BJ (cell line): ENCODE measurements at places on chromosomes 12 and 14.
A peak's percentile ranks its signal among the peaks of the same experiment; 100 is the strongest.

GRCh38 chr12:1939801-1940607, 21.6 kb upstream of the CACNA2D4 start:
- DNase-seq: peak; percentile 19

GRCh38 chr14:93709249-93709648, 79.0 kb downstream of the PRIMA1 start:
- DNase-seq: no peak

DNA sequence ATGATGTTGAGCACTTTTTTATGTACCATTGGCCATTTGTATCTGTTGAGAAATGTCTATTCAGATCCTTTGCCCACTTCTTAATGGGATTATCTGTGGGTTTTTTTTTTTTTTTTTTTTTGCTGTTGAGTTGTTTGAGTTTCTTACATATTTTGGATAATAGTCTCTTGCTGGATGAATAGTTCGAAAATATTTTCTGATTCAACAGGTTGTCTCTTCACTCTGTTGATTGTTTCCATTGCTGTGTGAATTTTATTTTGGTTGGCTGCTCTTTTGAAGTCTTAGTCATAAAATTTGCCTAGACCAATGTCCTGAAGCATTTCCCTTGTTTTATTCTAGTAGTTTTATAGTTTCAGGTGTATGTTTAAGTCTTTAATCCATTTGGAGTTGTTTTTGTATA, 64.5 kb downstream of the CAND1 start:
- no peak for DNase-seq

DNA sequence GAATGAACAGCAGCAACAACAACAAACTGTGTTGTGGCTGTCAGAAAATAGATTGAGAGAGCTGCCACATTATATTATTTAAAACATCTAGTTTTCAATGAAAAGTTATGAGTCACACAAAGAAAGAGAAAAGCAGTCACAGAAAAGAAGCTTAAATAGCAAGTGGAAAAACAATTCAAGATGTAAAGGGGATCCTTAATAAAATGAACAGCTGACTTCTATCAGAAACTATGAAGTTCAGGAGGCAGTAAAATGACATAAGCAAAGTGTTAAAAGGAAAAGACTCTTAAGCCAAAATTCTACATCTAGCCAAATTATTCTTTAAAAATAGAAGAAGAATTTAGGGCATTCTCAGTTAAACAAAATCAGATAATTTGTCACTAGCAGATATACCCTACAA, 5.6 kb downstream of the CLEC14A start:
- DNase-seq: no peak

DNA sequence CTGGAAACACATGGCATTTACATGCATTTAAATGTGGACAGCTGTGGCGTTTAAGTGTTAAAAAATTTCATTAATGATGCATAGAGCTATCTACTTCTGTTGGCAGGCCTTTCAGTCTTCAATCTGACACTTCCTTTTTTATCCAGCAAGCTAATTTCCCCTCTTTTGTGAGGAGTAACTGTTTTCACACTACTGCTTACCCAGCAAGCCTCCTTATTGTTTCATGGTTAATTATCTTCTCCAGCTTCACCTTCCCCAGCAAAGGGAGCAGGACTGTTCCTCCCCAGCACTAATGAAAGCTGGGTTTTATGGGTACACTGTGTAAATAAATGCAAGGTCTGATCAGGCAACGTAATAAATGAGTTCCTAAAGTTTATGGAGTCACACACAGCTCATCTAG, 129.4 kb upstream of the NPAS3 start:
- no peak for DNase-seq

GRCh38 chr12:15563663-15564062, 225.5 kb downstream of the EPS8 start:
- no peak for DNase-seq

GRCh38 chr14:48546996-48547395, 871.6 kb upstream of the MDGA2 start:
- no peak for DNase-seq

GRCh38 chr14:90578283-90578985, 181.6 kb downstream of the CALM1 start:
- DNase-seq: no peak

GRCh38 chr12:52791271-52792184, 4.4 kb downstream of the KRT3 start:
- no peak for DNase-seq

DNA sequence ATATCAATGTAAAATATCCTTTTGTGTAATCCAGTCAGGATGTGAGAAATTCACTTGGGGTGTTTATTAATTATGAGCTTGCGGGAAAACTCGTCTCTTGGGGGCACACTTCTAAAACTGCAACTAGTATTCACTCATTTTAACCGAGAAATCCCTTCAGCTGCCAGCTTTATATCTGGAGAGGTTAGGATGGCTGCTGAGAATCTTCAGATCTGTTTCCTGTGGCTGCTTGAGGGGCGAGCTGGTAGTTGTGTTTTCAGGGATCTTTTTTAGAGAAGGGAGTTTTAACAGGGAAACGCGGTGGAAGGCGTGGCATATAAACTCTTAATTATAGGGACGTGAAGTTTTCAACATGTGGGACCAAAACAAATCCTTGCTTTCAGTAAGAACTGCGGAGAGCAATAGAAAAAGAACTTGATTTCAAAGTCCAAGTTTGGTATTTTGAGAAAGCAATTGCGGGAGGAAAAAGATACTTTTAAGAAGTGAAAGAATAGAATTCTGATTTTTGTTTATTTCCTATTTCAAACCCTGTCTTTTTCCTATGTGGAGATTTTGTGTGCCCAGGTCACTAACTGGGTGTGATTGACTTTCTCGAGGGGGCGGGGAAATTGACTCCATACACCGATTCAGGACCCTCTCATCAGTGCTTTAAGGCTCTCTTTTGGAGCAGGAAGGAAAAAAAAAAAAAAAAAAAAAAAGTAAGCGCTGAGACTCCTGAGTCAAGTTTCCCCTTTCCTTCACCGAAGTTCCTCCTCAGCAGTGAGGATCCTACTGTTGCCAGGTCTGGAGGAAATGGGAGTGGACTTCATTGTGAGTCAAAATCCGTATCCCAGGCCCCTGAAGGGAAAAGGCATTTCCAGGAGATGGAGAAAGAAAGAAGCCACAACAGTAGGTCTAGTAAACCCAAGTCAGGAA, 1.1 kb downstream of the PPFIBP1 start:
- no peak for DNase-seq

- no peak for DNase-seq
Measured at GRCh38 chr12:104749545-104749944, 208.5 kb downstream of the SLC41A2 start.

DNA sequence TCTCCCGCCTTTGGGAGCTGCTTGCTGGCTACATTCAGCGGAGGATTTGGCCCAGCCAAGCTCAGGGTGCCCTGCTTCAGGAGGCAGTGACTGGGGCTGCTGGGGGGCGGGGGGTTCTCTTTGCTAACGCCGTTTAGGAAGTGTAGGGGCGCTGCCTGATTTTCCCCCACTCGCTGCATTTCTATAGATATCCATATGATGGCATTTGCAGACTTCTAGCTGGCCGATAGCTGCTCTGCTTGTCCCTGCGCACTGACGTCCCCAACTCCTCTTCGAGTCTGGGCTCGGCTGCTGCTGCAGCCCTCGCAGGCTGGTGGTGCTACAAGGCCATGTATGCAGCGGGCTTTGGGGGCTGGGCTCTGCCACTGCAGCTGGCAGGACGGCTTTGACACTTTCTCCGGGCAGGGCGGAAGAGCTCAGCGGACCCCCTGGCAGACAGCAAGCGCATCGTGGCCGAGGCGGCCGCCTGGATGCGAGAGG, 3.1 kb downstream of the LRFN5 start:
- no peak for DNase-seq

DNA sequence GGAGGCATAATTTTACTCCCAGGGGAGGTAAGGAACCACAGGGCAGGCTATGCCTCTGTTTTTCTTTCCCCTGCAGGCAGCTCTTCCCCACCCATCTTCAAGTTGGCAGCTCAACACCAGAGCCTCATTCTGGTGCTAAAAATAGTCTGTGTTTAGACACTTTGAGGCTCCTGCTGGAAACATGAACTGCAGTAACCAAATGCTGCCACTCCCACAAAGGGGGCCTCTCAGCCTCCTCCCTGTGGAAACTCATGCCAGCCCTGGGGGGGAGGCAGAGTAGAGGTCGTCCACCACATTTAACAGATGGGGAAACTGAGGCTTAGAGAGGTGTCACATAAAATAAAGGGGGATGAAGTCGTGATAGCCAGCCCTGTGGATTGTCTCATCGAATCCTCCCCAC, 61.4 kb downstream of the WSCD2 start:
- DNase-seq: no peak

- no peak for DNase-seq
Measured at GRCh38 chr14:94079891-94080620, 946 bp downstream of the DDX24 start.

GRCh38 chr14:103313704-103314103, 20.3 kb upstream of the EIF5 start:
- DNase-seq: no peak

DNA sequence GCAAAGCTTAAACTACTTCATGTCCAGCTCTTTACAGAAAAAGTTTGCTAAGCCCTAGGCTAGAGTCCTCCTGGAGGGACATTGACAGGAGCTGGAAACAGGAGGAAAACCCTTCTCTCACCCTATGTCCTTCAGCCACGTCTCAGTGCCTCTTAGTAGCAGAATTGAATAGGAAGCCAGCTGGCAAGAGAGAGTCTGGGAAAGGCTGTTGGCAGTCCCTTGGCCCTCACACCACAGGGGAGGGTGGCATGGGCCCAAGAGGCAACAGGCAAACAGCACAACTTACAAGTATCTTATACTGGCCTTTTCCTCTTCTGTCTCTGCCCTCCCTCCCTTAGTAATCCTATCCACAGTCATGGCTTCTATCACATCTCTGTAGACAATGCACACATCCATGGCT, 27.7 kb upstream of the DHRS2 start:
- no peak for DNase-seq

DNA sequence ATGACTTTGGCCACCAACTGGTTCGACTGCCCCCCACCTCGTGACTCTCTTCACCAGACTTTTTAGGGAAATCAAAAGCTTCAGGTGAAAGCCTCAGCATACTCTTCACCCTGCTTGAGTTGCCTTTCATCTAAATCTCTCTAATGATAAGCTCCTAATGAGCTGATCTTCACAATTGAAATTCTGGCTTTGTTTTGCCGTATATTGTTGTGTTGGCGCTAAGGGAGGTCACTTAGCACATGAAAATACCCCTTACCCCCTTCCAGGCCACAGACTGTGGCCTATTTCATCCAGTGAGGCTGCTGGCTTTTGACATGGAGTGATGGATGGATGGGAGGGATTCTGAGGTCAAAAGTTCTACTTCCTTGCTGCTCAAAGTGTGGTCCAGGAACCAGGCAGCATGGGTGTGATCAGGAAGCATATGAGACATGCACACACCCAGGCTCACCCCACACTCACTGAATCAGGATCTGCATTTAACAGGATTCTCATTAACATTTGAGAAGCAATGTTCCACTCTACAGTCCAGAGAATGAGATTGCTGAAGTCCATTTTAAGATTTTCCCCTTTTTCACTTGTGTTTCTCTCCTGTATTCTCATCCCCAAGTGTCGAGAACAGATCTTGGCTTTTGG, 131.4 kb downstream of the DACT1 start:
- DNase-seq: no peak

DNA sequence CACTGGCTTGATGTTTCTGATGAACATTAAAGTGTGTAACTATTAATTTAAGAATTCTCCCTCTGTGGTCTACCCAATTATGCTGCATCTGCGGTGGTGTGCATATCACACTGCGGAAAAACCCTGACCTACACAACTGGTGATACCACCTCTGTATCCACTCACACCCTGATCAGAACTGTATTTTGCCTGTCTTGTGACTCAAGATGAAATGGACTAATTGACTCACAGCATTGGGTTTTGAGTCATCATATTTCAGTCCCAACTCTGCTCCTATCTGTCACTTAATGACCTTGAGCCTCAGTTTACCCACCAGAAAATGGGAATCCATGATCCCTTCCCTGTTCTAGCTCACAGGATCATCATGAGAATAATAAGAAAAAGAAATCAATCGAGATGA, 65.6 kb downstream of the NUAK1 start:
- no peak for DNase-seq

- no peak for DNase-seq
Measured at GRCh38 chr14:103326078-103326477, 8.0 kb upstream of the EIF5 start.

DNA sequence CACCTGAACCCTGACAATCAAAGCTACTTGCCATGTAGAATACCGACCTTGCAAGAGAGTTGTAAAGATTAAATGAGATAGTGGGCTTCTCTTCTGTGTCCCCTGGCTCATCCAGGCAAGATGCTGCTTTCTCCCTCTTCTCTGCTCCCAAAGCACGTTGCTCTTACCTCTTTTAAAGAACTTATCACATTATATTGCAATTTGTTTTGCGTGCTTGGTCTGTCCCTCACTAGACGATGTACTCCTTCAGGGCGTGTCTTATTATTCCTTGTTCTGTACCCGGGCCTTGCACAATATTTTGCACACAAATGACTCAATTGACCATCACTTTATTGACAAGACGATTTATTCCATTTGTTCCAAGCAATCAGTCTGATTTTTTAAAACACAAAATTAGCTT, 3.3 kb downstream of the DCN start:
- no peak for DNase-seq
